ENCODE measurements at places on chromosomes 1 and 21.

DNA sequence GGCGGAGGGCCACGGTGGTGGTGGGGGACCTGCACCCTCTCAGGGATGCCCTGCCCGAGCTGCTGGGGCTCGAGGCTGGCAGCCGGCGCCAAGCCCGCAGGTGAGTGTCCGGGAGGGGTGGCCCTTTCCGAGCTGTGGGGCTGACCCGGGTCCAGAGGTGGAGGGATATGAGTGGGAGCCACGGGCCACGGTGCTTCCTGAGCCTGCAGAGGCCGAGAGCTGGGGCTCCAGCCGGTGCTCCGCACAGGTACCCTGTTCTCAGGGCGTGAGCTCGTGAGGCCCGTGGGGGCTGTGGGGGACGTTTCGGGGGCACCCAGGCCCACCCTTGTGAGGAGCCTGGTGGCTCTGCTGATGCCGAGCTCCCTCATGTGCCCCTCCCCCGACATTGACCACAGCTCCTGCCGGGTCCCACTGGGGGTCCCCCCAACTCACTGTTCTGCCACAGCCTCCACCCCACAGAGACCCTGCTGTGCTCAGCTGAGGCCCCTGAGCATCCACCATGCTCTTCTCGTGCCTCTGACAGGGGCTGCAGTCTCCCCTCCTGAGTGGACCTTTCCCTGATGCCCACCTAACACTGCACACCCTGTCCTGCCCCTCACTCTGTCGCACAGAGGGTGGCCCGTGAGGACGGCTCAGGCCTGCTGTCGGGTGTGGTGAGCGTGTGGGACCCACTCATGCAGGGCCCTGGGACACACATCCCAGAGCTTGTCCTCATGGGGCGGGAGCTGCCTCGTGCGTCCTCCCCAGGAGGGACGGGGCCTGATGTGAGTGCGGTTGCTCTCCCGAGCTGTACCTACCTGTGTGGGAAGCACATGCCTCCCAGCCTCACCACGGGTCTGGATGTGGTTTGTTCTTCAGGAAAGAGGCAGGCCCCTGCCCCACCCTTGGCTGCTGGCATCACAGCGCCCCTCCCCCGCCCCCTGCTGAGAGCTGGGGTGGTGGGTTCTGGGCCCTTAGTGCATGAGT, 27.5 kb downstream of the SLX9 start:
- DNase-seq = no peak

DNA sequence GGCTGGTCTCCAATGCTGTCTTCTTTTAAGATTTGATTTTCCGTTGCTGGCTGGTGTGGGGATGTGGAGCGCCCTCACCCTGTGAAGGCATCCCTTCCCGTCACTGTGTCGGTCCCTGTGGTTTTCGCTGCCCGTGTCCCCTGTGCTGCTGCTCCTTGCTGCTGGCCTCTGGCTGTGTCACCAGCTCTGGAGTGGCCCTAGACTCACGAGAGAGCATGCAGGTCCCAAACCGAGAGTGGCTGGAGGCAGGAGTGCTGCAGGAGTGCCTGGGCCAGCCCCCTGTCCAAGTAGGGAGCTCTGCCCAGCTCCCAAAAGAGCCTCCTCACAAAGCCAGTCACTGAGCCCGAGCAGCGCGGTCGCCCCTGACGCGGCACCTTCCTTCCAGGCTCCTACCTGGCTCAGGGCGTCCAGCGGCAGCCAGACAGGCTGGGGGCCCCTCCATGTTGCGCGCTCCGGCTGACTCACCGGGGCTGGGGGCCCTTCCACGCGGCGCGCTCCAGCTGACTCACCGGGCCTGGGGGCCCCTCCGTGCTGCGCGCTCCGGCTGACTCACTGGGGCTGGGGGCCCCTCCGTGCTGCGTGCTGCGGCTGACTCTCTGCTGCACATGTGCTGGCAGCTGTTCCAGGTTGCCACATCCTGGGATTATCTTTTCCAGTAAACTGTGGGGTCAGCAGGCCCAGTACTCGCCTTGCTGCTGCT, 106.7 kb upstream of the COL6A1 start:
- DNase-seq = no peak

DNA sequence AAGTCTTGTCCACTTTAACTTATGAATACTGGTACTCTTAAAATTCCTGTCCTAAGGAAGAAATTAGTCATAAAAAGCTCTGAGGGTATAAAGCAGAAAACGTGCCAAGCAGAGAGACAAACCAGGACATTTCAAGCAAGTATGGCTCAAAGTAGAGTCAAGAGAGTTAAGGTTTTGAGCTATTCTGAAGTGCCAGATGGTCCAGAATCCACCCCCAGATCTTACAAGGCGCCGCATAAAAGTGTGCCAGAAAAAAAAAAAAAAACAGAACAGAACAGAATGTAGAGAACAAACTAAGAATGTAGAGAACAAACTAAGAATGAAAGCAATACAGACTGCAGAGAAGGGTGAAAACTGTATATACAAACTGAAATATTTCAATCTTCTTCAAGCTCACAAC, 12.5 kb downstream of the EPS15 start:
- DNase-seq = no peak

GRCh38 chr1:11334821-11335220, 61.8 kb downstream of the UBIAD1 start:
- DNase-seq = no peak

- DNase-seq = no peak
Measured at GRCh38 chr21:34844013-34844923, 175.5 kb downstream of the CLIC6 start.

DNA sequence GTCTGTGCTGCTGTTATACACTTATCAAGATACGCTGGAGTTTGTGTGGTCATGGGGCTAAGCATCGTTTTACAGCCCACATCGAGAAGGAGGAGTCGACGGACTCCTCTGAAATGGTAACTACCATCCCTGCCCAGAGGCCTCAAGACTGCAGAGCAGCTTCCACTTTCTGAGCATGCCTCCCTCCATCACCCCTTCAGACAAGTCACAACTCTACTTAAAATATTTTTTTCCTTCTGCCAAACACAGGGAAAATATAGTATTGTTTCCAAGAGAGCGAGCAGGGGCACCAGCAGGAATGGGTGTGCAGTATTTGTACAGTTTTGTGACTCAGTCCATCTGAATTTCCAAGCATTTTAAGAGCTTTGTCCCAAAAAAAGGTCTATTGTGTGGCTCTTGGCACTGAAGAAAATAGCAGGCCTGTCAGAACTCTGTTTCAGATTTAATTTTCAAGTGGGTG, 14.1 kb downstream of the EVA1C start:
- no peak for DNase-seq

DNA sequence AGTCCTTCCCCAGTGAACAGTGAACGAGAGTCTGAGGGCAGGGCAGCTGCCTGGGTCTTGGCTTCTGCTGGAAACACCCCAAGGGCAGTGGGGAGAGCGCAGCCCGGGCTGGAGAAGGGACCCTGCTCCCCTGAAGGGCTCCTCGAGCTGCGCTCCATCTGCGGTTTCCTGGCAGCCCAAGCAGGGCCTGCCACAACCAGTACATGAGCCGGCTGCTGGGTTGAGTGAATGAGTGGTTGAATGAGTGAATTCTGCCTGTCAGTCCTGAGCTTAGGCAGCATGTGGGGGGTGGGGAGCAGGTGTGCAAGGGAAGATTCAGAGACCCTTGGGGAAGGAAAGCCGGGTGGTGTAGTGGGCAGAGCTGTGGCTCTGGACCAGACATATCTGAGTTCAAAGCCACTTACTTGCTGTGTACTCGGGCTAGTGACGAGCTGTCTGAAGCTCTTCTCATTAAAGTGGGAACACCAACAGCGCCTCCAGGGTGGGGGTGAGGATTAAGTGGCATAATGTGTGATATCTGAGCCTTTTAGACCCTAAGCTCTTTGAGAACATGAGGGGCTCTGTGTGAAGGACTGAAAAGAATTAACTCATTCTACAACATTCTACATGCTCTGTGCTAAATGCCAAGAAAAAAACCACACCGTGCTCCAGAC, 3.7 kb downstream of the OPRD1 start:
- DNase-seq = no peak

DNA sequence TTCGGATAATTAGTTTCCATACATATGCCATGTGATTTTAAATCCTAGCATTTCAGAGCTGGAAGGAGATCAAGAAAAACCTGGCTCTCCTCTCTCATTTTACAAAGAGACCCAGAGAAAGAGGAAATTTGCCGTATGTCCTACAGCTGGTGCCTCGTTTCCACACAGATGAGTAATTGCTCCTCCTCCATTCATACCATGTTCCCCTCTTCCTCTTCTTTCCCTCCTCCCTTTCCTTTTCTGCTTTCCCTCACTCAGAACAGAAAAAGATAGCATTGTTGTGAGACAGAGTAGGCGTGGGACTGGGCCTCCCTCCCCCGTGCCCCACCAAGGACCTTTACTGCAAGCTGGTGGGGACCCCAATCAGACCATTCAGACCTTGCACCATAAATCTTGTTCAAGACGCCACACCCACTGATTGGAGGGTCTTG, 13.7 kb upstream of the SLC44A3 start:
- DNase-seq = no peak

DNA sequence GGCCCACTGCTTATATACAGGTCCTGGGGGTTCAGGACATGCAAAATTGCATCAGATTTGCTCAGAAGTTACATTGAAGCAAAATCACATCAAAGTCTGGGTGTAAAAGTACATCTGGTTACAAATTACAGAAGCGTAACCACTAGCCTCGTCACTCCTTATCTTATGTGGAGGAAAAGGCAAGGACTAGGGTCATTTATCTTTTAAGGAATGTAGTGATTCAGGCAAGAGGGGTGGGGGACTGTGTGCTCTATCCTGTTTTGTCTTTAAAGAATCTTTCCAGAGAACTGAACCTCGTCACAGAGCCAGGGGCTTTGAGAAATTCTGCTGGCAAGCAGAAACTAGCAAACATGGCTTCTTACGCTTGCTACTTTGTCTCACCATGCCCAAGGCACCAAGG, 61.1 kb upstream of the RAB4A start:
- DNase-seq = no peak

- no peak for DNase-seq
Measured at GRCh38 chr1:6181347-6181770, 1.2 kb upstream of the CHD5 start.

DNA sequence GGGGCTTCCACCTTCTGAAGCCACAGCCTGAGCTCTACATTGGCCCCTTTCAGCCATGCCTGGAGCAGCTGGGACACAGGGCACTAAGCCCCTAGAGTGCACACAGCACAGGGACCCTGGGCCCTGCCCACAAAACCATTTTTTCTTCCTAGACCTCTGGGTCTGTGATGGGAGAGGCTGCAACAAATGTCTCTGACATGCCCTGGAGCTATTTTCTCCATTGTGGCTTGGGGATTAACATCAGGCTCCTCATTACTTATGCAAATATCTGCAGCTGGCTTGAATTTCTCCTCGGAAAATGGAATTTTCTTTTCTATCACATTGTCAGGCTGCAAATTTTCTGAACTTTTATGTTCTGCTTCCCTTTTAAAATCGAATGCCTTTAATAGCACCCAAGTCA, 795.7 kb downstream of the LTN1 start:
- DNase-seq = no peak

- DNase-seq = no peak
Measured at GRCh38 chr1:209657140-209657879, 5.1 kb upstream of the LAMB3 start.

DNA sequence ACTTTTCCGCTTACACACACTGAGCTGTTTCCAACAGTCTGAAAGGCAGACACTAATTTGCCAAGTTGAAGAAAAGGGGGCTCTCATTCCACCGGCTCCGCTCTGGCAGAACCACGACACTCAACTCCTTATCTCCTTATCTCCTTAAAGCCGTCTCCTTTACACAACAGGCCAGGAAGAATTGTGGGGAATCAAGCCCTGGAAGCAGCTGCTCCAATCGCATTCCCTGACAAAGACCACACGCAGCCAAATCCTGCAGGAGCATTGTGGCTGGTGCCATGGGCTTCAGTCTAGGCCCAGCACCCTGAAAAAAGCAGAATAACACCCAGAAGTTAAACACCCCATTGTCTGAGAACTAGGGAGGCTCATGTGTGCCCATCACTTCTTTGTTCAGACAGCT, 24.1 kb downstream of the SUSD4 start:
- DNase-seq = no peak

GRCh38 chr21:36689324-36689723, 9.6 kb upstream of the SIM2 start:
- no peak for DNase-seq

- no peak for DNase-seq
Measured at GRCh38 chr21:32757804-32758203, 13.8 kb downstream of the PAXBP1 start.

DNA sequence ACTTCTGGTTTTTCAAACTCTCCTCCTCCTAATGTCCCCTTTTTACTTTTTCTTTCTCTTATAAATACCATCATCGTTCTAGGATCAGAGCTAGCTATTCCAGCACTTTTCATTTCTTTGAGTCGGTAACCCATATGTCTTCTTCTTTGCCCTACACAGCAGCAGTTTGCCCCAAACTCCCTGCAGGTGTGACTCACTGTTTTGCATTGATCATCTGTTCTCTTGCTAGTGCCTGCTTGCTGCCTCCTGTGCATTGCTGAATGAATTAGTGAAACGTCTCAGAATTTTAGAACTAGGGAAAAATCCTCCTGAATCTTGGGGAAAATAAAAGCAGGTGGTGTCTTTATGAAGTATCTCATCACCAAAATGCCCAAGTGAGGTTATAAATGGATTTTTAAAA, 21.7 kb downstream of the KCNK2 start:
- no peak for DNase-seq

DNA sequence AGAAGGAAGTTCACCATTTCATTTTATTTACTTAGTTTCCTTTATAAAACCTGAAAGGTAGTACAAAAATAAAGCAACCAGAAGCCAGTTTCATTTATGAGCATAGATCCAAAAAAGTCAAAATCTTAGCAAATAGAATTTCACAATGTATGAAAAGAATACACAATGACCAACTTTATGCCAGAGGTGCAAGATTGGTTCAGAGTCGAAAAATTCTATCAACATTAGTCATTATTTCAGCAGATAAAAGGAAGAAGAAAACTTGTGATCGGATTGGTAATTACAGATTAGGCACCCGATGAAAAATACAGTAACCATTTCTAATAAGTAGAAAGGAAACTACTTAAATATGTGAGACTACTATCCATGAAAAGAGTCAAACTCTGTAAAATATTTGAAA, 89.1 kb downstream of the ITSN1 start:
- DNase-seq = no peak

DNA sequence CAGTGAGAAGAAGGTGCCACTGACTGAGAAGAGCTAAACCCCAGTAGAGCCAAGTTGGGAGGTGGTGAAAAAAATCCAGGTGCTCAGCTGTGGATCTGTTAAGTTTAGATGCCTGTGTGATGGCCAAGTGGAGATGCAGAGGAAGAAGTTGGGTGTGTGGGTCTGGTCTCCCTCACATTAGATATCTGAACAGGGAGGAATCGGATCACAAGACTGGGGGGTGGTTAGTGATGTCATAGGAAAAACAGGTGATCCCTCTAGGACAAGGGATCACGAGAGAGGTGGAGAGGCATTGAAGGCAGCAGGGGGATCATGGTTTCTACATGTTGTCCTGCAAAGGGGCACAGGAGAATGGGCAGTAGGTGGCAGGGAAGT, 22.6 kb downstream of the KCNK1 start:
- no peak for DNase-seq

Measured in activated CD4-positive, alpha-beta T cell treated with anti-CD3 and anti-CD28 coated beads, Interleukin-2, amount 50 U/mL, for 48 hours (primary cell).